ENCODE measurements at places on chromosomes 13 and 19.

DNA sequence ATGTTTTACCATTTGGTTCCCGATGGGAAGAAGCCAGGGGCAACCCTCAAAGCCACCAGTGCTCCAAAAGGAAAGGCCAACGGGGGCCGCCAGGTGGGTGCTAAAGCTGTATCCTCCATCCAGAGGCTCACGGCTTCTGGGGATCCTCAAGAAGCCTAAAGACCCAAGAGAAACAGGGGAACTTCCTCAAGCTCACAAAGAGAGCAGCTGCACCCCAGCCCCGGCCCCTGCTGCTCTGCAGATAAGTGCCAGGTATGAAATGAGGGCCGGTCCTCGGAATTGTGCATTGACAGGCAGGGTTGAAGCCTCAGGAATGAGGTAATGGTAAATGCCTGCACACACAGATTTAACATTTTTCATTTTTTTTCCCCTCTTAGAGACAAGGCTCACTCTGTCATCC, 8.0 kb upstream of the POP4 start:
- no peak for DNase-seq

- DNase-seq: no peak
These were observed 1.2 kb downstream of the UQCRFS1 start for GRCh38 chr19:29211562-29212355.

GRCh38 chr13:44797685-44798084, 191.6 kb downstream of the NUFIP1 start:
- no peak for DNase-seq

- DNase-seq: no peak
These were observed 7.0 kb upstream of the LILRA4 start for GRCh38 chr19:54345938-54346386.

DNA sequence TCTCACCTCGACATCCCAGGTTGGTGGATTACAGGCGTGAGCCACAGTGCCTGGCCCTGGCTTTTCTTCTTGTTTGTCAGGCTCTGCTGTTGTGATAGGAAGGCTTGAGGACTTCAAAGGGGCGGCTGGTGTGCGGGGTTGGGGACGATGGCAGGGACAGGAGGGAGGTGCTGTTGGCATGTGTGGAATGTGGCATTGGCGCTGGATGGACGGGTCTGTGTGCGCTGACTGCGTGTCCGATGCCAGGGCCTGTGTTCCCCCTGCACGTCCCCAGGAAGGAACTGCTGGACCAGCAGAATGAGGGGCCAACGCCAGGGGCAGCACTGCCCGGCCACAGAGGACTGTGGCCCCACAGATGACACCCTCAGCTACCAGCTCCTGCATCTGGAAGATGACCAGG, 12.7 kb upstream of the PTBP1 start:
- DNase-seq: no peak
